ENCODE measurements at places on chromosomes 6 and 20.

GRCh38 chr6:165515963-165516624 is 146.9 kb downstream of the PDE10A start:
- DNase-seq: no peak

DNA sequence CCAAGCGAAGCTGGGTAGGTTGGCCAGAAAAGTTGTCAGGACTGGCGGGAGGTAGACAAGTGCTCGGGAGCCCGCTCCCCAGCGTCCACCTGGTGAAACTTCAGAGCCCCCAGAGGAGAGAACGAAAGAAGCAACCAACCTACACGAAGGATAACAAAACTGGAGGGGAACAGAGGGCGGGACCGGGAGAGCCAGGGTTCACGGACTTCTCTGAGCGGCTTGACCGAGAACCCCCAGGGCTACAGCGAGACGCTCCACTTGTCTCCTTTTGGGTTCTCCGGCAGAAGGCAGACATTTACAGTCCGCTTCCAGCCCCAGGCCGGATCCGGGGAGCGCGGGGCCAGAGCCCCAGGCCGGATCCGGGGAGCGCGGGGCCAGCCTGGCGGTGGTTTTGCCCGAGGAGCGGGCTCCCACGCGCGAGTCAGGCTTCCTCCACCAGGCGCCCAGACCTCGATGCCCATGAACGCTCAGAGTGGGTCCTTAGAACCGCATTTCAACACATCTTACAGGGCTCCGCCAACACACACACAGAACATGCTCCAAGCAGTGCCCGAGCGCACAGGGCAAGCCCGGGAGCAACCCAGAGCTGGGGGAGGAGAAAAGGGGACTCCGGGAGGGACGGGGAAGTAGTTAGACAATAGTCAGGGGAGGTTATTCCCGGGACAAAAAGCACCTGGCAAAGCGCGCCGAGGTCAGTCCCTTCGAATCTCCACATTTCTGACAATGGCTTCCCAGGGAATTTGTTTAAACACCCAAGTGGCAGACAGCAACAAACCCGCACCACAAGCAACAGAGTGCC is 1.1 kb downstream of the PTPRK start:
- DNase-seq: peak; percentile 63

GRCh38 chr6:79403086-79403485 is 134.1 kb downstream of the LCA5 start:
- DNase-seq: no peak

DNA sequence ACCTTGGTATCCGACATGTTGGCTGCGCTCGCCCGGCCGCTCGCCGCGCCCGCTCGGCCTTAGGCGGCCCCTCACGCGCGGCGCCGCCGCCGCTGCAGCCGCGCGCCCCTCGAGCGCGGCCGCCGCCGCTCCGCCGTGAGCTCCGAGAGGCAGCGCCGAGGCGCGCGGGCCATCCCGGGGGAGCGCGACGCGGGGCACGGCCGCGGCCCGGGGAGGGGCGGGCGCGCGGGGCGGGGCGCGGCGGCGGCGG is at the start of gene KIF13A:
Gene KIF13A (minus strand): TSS at position 189 of the 250 bp plus-strand sequence. CDS start 172 bp downstream, at position 17.
- DNase-seq: no peak

- no peak for DNase-seq
These were observed 40.5 kb downstream of the CFAP61 start for GRCh38 chr20:20092827-20093226.

DNA sequence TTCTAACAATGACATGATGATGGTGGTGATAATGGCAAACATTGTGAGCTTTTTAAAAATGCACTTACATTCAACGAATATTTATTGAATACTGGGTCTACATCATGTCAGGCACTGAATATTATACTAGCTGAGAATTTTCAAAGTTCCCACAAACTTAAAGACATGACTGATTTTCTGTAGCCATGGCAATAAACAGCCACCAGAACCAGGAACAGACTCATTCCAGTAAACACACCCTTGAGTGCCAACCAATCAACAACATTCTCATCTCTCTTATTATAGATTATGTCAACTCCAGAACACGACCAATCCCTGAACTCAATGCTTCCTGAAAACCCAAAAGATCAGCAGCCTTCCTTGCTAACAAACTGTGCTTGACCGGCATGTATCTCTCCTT is 212.4 kb upstream of the RUNX2 start:
- DNase-seq: no peak

GRCh38 chr20:23205211-23205610 is 119.1 kb upstream of the CD93 start:
- peak; percentile 49 for DNase-seq

DNA sequence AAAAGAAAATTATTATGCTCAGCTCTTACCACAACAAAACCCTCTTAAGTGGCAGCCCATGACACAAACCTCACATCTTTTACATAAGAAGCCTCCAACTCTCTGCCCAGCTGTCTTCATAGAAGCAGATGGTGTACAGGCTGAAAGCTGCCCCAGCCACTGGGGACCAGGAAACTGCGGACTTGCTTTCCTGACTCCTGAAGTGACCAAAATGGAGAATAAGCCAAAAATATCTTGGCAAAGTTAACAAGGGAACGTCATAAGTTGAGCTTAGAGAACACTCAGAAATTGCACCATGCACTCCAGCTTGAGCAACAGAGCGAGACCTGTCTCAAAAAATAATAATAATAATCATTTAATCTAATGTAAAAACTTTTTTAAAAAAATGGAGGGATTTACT is 160.3 kb upstream of the CDYL start:
- DNase-seq: no peak

DNA sequence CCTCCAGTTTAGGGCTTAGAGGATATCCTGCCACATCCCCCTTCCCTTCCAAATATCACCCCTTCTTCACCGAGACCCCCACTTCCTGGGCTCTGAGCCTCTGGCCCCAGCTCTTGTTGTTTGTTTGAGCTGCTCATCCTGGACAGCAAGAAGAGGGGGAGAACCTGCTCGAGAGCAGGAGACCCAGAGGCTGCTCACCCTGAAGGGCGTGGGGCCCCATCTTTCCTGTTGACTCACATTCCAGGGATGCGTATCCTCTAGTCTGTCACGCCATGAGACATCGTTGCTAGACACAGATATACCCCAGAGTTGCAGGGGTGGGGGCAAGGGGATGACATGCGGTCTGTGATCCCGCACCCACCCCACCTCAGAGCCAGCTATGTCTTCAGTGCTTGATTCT is 5.7 kb upstream of the TNXB start:
- no peak for DNase-seq

- DNase-seq: no peak
These were observed 89.6 kb upstream of the BEND6 start for GRCh38 chr6:56865081-56865875.

- DNase-seq: no peak
These were observed 24.9 kb upstream of the PAQR8 start for GRCh38 chr6:52336919-52337561.

- no peak for DNase-seq
These were observed 86.0 kb upstream of the TPD52L1 start for GRCh38 chr6:125067552-125067951.

DNA sequence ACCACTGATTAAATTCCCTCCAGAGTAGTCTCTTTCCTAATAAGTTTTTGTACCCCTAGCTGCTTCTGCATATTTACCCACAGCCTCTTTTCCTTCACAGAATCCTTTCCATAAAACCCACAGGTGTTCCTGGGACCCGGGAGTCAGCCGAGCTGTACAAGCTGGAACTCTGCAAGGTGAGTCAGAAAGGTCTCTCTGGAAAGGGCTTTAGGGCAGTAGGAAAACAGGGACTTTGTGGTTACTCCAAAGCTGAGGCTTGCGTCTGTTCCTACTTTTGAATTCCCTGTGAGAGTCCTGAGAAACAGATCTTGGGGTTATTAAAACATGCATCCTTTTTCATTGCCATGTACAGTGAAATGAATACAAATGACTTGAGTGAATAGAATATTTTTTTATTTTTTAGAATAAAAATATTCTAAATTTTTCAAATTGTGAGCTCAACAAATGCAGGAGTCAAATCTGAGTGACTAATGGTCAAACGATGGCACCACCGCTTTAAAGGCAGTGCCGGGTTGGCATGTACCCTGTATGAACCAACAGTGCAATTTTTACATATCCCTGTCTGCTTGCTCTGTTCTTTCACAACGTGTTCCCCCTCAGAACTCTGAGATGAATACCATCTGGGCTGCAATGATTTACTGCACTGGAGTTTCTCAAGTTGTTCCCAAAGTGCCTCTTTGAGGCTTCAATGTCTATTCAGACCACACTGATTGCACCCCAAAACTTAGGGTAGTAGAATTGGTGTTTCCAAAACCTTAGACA is 78.4 kb downstream of the GFRAL start:
- no peak for DNase-seq

DNA sequence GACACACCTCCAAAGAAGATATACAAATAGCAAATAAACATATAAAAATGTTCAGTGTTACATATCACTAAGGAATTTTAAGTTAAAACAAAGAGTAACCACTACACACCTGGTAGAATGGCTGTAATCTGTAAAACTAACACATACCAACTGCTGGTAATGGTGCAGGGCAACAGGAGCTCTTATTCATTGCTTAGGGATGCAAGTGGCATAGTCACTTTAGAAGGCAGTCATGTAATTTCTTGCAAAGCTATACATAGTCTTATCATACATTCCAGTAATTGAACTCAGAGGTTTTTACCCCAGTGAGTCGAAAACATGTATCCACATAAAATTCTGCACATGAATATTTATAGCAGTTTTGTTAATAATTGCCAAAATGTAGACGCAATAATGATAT is 906.8 kb upstream of the CITED2 start:
- DNase-seq: no peak

DNA sequence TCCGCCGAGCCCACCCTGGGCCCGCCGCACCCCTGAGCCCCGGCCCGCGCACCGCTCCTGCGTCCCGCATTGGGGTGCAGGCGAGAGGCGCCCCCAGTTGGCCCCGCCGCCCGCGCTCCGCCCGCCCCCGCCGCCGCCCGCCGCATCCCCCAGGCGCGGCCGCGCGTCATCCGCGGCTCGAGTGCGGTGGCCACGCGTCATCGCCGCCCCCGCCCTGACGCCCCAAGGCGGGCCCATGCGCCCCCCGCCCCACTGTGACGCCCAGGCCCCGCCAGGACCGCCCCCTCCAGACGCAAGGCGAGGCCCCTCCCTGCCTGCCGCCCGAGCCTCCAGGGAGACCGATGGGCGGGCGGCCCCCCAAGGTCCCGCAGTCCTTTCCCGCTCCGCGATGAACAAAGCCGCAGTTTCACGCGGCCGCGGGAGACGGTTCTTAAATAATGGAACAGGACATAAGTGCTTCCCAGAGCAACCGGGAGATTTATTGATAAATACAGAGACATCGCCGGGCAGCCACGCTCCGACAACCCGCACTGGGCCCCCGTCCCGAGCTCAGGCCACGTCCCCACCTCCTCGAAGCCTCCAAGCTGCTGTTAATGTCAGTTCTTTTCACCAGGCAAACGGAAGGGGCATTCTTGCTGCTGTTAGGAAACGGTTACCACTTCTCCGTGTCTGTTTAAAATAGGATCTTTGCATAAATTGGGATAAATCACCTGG is at the start of gene ANKRD60:
Gene ANKRD60 (minus strand): TSS at position 170 of the 714 bp plus-strand sequence. CDS start 0 bp downstream, at position 170.
- DNase-seq: peak; percentile 96

DNA sequence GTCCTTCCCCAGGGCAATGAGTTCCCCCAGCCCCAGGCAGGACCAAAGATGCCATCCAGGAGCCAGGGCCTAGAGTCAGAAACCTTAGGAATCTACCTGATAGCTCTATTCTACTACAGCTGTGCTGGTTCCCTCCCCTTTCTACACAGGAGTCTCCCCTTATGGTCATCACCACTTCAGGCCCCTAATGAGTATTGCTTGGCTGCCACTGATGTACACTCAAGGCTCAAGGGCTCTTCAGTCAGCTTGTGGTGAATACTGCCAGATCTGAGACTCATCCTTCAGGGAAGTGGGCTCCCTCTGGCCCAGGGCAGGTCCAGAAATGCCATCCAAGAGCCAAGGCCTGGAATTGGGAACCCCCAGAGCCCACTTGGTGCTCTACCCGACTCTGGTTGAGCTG is 248.6 kb downstream of the ALDH8A1 start:
- DNase-seq: no peak

DNA sequence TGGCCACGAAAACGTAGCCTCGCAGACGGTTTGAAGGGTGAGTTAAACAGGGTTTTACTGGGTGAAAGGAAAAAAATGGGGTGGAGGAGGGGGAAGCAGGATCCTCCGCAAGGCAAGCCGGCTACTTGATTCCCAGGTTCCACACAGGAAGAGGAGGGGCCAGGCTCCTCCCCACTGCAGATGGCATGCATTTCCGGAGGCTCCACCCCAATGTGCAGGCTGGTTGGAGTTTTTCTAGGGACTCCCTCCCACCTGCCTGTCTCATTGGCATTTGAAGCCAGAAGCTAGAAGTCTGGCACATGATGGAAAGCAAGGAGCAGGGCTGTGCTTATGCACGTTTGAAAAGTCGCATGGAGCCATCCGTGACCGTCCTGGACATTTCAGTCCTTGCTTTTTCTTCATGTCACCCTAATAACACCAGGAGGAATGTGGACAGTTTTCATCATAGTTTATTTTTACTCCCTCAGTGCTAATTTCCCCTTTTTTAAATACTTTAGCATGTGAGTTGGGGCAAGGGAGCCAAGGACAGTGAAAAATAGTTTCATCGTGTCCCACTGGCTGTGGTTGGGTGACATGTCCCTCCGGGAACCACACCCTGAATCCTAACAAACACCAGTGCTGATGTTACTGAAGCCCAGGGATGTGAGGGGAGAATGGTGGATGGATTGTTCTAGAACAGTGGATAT is 100.1 kb upstream of the INSM1 start:
- peak; percentile 32 for DNase-seq

DNA sequence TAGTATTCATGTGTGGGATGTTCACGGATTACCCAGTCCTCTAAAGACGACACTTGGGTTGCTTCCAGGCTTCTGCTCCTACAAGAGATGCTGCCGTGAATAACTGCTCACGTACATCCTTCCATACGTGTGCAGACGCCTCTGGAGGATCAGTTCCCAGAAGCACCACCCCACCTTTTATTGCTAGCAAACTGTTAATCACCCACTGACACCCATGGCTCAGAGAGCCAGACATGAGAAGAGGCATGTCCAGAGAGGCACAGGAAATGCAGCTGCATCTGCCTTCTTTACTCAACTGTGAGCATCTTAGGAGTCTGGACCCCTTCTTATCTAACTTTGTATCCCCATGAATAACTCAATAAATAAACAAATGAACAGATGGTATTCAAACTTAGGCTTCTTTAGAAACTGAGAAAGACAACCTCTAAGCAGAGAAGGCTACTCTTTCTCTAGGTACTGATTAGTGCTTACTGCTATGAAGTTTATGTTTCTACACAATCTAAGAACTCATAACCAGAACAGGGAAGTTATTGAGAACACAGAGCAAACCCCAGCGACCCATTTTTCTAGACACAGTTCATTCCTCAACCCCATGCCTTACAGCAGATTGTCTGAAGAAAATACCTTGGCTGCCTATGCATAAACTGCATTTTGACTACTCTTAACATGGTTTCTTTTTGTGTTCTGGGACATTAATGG is 228.7 kb upstream of the RREB1 start:
- no peak for DNase-seq

- DNase-seq: no peak
These were observed 205.9 kb downstream of the CLVS2 start for GRCh38 chr6:123201869-123202372.

DNA sequence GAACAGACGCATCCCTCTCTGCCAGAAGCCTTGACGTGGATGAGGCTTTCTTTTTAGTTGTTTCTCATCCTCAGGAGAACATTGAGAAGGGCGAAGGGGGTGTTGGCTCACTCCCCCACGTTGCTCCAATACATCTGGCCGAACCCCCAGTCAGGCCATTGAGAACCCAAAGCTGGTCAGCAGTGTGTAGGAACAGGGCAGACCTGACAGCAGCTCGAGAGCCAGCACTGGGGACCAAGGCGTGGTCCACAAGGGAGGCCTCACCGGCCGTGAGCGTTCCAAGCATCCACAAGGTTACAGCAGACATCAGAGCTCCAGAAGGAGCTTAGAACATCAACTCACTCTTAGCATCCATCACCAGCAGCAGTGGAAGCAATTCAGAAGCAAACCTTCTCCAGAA is 387.9 kb upstream of the ARID1B start:
- DNase-seq: no peak
